ENCODE measurements at places on chromosomes 5 and 9.
A peak's percentile ranks its signal among the peaks of the same experiment; 100 is the strongest.

DNA sequence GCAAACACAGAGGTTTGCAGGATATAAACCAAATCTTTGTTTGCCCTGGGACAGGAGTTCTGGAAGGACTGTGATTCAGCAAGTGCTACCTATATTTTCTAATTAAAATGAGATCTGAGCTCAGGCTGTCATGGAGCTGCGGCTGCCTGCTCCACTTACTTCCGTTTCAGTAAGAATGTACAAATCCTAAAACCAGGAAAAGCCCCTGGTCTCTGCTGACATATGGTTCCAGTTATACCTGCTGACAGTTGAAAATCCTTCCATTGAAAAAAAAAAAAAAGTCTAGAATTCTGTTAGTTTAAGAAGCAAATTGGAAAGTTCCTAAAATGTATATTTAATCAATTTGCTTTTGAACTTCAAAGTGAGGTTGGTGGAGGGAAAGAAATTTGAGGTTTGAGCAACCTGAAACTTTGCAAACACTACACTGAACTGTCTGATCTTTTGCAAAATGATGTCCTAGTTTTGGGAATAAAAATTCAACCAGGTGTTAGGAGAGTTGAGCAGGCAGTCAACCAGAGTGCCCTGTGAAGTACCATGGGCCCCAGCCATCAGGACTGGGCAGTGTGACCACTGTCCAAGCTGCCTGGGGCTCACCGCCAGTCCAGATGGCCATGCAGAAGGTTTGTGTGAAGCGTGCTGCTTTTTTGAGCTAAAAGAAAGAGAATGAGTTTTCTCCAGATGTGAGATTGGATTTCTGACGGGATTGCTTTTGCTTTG, 50.6 kb downstream of the SHB start:
- H3K36me3 ChIP-seq = peaks cover 4% of the 10 kb centered on the region
- H3K4me1 ChIP-seq = peaks cover 84% of the 10 kb centered on the region
- H3K27ac ChIP-seq = peak overlapping the region; percentile 74
- H3K27me3 ChIP-seq = no peaks in the 10 kb centered on the region
- no peak for DNase-seq
- peak overlapping the region; percentile 0 for H3K4me3 ChIP-seq

DNA sequence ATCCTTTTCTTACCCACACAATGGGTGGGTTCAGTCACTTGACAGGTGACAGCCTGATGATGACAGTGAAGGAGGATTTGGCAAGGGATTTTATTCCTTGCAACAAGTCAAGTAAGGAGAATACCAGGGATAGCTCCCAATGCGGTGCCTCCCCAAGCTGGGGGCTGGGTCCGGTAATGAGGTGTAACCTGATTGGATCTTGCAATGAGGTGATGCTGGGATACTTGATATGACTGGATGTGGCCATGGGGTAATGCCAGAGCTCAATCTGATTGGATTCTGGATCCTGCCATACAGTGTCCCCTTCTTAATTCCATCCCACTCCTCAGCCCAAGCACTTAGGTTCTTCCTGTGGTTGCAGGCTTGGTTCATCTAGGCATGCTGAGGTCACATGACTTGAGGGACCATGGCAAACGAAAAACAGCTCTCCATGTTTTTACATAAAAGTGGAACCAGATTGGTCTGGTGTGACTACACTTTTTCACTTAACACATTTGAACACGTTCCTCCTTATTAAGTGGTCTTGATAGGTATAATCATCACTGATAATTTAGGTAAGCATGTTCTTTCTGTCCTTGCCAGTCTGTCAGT, 181.1 kb downstream of the PDZD2 start:
- no peak overlapping the region for H3K27ac ChIP-seq
- H3K36me3 ChIP-seq = no peaks in the 10 kb centered on the region
- no peaks in the 10 kb centered on the region for H3K27me3 ChIP-seq
- no peak for DNase-seq
- H3K4me1 ChIP-seq = peaks cover 5% of the 10 kb centered on the region

DNA sequence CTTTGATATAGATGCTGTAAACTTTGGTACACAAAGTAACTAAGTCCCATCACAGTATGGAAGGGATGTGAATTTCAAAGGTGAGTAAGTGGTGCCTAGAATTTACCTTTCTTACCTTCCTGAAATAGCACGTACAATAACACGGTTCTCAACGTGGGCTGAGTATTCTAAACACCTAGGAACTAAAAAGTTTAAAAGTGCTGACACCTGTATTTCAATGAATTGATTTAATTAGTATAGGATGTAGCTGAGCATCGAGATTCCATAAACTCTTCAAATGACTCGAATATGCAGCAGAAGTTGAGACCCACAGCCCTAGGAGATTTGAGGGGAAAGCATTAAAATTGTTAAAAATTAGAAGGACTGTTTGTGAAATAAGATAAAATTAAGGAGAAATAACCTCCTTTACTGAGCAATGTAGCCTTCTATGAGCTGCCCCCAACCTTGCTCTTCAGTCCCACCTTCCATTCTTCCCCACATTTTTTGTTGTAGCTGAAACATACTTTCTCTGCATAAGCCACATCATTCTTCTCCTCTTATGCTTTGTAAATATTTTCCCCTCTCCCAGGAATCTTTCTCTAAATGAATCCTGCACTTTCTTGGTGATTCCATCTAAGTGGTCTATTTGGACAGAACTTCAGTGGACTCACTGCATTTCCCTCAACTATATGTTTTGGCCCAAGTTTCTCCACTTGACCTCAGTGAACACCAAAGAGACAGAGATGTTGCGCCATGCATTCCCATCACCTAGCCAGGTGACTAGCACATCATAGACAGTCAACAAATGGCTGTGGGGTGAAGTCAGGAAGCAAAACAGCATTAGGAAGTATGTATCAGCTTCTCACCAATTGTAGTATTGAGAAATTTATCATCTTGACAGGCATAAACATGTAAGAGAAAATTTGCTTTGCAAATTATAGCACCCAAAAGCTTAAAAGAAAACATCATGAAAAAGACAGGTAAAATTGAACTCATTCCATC, 156.5 kb upstream of the TAS2R1 start:
- DNase-seq = no peak
- H3K36me3 ChIP-seq = no peaks in the 10 kb centered on the region
- H3K27ac ChIP-seq = no peak overlapping the region

DNA sequence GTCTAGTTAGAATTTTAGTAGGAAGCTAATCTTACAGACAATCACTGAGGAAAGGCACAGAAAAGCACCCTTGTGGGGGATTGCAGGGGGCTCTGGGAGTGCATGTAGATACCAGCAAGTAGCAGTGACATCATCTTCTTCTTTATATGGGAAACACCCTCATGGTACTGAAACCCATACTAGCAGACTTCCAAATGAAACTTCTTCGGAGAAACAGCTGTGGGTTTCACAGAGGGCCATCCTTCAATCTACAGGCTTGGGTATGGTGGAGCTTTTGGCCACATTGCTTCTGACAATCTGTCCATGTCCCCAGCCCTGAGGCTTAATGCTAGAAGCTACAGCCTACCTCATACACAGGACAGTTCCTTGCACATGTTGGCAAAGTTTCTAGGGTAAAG, 165.2 kb upstream of the NFIB start:
- no peak for DNase-seq
- H3K27me3 ChIP-seq = no peaks in the 10 kb centered on the region
- no peaks in the 10 kb centered on the region for H3K4me1 ChIP-seq
- H3K27ac ChIP-seq = no peak overlapping the region
- no peak overlapping the region for H3K4me3 ChIP-seq

GRCh38 chr9:137030538-137031527, 1.1 kb downstream of the FUT7 start:
- no peak overlapping the region for H3K27ac ChIP-seq
- H3K36me3 ChIP-seq = no peaks in the 10 kb centered on the region
- no peak overlapping the region for H3K4me3 ChIP-seq
- no peak for DNase-seq

- no peaks in the 10 kb centered on the region for H3K36me3 ChIP-seq
- no peaks in the 10 kb centered on the region for H3K4me1 ChIP-seq
- H3K27ac ChIP-seq = no peak overlapping the region
- no peak for DNase-seq
These were observed 304.7 kb downstream of the NTRK2 start for GRCh38 chr9:84974258-84974657.

DNA sequence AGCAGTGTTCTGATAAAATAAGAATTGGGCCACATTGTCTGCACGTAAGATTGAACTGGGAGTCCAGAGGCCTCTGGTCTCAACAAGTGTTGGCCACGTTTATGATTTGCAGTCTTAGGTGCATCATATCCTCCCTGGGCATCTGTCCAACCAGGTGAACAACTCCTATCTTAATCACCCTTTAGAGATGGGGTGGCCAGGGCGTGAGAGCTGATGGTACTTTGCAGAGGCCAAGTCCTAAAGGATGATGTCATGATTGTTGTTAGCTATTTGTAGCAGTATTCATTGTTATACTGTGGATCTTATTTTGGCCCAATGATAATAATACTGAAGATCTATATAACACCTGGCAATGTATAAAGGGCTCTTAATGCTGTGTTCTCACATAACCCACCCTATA, 73.2 kb upstream of the RARS1 start:
- H3K4me3 ChIP-seq = no peak overlapping the region
- DNase-seq = no peak
- H3K36me3 ChIP-seq = no peaks in the 10 kb centered on the region
- peaks cover 18% of the 10 kb centered on the region for H3K4me1 ChIP-seq
- H3K27ac ChIP-seq = no peak overlapping the region

DNA sequence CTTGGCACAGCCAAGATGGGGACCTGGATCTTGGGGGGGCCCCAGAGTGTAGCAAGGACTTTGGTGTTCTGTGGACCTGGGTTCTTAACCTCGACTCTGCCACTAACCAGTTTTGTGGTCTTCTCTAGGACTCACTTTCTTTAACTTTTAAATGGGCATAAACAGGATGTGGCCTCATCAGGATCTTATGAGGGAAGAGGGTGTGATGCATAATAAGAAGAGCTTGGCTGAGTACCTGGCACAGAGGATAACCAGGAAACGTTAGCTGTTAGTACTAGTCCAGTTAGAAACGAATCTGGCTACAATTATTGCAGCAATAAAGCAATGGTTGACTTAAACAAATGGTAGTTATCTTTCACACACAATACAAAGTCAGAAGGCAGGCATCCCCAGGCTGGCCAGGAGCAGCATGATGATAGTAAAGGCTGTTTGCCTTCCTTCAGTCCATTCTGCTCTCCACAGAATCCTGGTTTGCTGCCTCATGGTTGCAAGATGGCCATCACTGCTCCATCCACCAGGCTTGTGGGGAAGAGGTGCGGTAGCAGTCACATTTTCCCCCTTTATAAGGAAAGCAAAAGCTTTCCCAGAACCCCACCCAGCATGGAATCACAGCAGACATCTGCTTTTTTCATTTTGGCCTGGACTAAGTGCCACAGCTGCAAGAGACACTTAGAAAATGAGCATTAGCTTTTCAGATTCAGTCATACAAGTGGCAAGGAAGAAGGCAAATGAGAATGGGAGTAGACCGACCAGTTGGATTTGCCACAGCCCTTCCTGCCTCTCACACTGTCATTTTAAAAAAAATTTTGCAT, 225.0 kb downstream of the AOPEP start:
- peak overlapping the region; percentile 82 for H3K27ac ChIP-seq
- H3K4me3 ChIP-seq = no peak overlapping the region
- H3K27me3 ChIP-seq = no peaks in the 10 kb centered on the region
- H3K4me1 ChIP-seq = peaks cover 57% of the 10 kb centered on the region
- DNase-seq = no peak

DNA sequence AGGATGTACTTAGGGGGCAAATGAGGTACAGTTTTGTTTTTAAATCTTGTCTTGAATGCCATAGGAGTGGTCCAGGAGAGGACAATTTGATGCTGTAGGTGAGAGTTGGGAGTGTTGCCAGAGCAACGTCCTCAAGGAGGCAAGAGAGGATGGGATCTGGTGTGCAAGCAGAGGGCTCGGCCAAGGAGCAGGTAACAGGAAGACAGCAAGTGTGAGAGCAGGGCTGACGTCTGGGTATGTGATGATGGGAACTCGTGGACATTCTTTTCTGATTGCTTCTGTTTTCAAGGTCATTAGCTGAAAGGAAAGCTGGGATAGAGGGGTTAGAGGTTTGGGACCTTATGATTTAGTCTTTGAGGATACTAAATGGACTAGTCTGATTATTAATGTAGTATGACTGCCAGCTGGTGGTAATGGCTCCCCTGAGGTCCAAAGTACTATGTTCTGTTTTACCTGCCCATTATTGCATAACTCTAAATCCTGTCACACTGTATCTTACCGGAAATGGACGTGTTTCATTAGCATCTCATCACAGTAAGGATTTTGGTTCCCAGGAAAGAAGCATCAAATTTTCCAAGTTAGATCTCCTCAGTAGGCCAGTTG, 15.4 kb downstream of the GNPDA1 start:
- H3K27ac ChIP-seq = no peak overlapping the region
- no peak overlapping the region for H3K4me3 ChIP-seq
- peaks cover 61% of the 10 kb centered on the region for H3K36me3 ChIP-seq
- H3K27me3 ChIP-seq = no peaks in the 10 kb centered on the region

- H3K27ac ChIP-seq = peak overlapping the region; percentile 55
- H3K4me1 ChIP-seq = peaks cover 15% of the 10 kb centered on the region
- H3K27me3 ChIP-seq = no peaks in the 10 kb centered on the region
- no peak for DNase-seq
- no peaks in the 10 kb centered on the region for H3K36me3 ChIP-seq
- H3K4me3 ChIP-seq = peak overlapping the region; percentile 14
These were observed 404.6 kb downstream of the CSNK1G3 start for GRCh38 chr5:123916345-123917121.

- no peak overlapping the region for H3K4me3 ChIP-seq
- H3K36me3 ChIP-seq = no peaks in the 10 kb centered on the region
- H3K27me3 ChIP-seq = peaks cover 13% of the 10 kb centered on the region
- no peak overlapping the region for H3K27ac ChIP-seq
These were observed 162.9 kb downstream of the NXNL2 start for GRCh38 chr9:88697764-88698432.

- H3K4me1 ChIP-seq = no peaks in the 10 kb centered on the region
- H3K27me3 ChIP-seq = no peaks in the 10 kb centered on the region
- no peak overlapping the region for H3K4me3 ChIP-seq
These were observed 159.6 kb upstream of the ADAMTSL1 start for GRCh38 chr9:18314316-18314715.

All from left ventricle myocardium inferior (tissue), 1 donor.